ENCODE measurements at places on chromosomes 12 and 14.

- no peak for DNase-seq
These were observed 845.4 kb upstream of the TMEM132C start for GRCh38 chr12:127421614-127422013.

DNA sequence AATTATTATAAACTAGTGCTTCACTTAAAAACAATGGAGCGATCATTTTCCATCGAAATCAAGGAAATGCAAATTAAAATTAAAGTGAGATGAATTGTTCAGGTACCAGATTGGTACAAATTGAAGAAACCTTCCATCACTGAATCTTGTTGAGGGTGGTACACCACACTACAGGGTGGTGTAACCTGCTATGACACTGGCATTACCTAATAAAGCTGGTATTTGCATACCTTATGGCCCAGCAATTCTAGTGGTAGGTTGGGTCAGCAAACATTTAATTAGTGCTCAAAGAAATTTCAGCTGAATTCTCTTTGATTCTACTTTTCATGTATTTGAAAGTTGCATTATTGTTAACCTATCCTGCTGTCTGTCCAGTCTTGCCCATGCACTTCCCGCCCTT lies 9.2 kb downstream of the TIGAR start:
- DNase-seq: no peak

GRCh38 chr14:79749065-79749464 lies 462.2 kb downstream of the DIO2 start:
- no peak for DNase-seq

DNA sequence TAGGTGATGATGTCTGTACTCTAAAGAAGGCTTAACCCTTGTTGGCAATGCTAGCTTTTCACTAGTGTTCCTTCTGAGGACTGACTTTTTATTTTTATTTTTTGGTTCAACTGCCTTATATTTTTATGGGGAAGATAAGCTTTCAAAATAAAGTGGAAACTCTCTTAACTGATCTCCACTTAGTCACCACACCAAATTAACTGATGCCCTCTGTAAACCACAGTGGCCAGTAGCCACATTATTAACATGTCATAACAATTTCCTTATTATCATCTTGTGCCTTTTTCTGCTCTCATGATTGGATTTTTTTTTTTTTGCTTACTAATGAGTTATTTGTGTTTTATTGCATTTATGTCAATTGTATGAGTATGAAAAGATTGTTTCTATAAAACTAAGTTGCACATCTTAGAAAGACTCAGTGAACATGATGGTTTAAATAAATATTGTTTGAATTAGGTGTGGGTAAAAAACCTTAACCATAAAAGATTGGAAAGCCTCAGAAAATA lies 56.9 kb downstream of the SCFD1 start:
- DNase-seq: no peak

DNA sequence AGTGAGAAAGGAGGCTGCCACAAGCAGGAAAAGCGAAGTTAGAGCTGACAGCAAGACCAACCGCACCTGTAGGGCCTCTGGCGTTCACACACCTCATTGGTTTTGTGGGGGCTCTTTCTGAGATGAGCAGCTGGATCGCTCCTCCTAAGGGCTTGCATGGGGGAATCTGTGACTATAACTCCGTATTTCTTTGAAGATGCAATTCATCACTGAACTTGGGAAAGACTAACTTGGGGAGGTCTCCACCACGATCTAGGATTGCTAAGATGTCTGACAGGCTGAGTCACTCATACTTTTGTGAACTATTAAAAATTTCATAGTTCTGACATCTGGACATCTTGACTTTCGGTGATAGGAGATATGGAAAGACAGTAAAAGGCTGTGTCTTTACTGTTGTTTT lies 173.6 kb downstream of the ETV6 start:
- no peak for DNase-seq

GRCh38 chr14:95057851-95058250 lies 99.5 kb downstream of the DICER1 start:
- no peak for DNase-seq

GRCh38 chr12:120677765-120678473 lies 9.0 kb upstream of the MLEC start:
- DNase-seq: no peak

DNA sequence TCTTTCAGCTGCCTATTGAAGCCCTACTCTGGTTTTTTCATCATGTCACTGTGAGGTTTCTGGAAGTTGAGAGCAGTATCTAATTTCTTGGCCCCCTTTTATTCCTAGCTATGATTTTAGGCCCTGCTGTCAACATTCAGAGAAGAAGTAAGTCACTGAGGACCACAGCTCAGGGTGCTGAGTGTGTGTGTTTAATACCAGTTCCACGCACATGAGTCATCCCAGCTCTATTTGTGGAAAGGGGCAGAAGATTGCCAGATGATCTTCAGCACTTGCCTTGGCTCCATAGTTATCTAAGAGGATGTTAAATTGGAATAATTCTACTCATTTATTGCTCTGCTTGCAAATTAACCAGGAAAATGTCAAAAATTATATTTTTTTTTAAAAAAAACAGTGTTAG lies 65.5 kb upstream of the SLC38A4 start:
- DNase-seq: no peak

GRCh38 chr14:56138928-56139327 lies 20.7 kb downstream of the PELI2 start:
- DNase-seq: no peak

DNA sequence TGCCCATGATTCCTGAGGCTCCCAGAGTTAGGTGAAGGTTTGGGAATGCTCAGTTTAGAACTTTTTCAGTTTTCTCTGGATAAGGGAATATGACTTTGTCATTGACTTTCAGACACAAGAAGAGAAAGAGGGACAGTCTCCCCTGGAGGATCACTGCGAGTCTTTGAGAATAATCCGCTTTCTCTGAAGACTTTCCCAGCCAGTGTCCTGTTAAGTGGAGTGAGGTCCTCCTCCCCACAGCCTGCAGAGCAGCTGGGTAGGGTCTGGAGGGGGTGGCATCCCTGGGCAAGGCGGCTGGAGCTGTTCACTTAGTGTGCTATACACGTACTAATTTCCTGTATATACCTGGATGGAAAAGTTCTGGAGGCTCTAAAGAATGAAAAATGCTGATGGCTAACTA lies 8.5 kb upstream of the RAB35 start:
- no peak for DNase-seq

DNA sequence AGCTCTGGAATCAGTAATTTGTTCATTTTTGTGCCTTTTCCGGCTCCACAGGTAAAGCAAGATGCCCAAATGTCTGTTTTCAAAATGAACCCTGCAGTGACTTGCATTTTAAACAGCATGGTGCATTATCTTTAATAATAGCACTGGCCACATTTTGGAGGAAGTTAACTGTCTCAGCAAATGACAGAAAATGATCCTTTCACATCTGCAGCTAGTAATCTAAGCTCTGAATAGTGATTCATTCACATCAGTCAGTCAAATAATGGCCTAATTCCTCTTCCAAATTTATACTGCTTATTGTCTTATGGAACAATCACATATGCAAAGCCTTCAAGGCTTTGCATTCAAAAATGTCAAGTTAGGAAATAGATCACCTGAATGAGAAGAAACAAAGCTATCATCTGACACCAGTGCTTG lies 75.6 kb downstream of the PPM1H start:
- DNase-seq: no peak

GRCh38 chr14:76901171-76902055 lies 75.2 kb downstream of the LRRC74A start:
- DNase-seq: no peak

Data from iPS DF 6.9 (cell line).